ENCODE measurements at places on chromosomes 7 and 10.

- no peak for DNase-seq
Measured at GRCh38 chr7:74290553-74290950, 1.3 kb downstream of the CLIP2 start.

DNA sequence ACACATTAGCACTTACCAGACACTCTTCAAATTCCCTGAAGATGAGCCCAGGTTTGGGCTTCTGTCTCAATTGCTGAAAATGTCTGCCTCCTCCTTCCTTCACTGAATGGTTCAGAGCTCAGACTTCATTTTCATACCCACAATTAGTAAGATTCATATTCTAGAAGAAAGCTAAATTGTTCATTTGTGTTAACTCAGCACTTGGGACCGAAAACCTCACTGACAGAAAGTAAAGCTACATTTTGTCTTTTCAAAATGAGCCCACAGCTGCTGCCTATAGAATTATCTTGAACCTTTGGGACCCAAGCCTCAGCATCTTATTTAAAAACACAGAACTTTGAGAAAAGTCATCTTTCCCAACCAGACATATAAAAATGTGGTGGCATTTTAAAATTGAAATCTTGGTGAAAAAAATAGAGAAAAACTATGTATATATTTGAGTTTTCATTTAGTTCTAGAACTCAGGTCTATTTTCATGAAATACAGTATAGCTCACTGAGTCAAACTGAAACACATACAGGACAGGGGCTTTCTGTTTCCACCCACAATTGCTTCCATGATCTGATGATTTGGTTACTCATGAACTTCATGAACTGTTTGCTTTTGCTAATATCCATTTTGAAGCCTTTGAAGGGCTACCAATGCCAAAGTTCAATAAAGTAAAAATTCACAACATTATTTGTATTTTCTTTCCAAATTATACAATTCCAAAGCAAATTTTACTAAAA lies 119.1 kb upstream of the PFKP start:
- DNase-seq: no peak

DNA sequence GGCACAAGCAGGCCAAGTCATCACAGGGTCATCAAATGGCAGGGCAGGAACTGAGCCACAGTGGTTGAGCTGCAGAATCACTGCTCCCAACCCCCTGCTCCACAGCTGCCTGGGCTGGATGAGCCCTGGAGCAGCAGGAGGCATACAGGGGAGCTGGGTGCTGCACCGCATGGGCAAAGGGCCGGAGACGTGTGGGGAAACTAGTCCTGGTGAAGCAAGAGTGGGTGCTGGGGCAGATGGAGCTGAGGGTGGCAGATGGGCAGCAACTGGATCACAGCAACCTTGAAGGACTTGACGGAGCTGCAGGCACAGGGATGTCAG lies 16.0 kb upstream of the VOPP1 start:
- DNase-seq: no peak

DNA sequence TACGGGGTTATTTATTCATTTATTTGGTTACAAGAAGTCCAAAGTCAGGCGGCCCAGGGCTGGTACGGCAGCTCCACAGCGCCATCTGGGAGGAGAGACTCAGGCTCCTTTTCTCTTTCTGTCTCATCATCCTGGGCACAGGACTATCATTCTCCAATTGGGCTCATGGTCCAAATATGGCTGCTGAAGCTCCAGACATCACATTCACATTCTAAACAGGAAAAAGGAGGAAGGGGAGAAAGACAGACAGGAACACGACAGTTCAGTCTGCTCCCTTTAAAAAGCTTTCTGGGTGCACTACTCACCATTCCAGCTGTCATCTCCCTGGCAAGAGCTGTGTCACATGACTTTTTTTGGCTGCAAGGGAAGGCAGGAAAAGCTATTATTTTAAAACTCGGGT lies 74.4 kb upstream of the PDZD8 start:
- DNase-seq: no peak

DNA sequence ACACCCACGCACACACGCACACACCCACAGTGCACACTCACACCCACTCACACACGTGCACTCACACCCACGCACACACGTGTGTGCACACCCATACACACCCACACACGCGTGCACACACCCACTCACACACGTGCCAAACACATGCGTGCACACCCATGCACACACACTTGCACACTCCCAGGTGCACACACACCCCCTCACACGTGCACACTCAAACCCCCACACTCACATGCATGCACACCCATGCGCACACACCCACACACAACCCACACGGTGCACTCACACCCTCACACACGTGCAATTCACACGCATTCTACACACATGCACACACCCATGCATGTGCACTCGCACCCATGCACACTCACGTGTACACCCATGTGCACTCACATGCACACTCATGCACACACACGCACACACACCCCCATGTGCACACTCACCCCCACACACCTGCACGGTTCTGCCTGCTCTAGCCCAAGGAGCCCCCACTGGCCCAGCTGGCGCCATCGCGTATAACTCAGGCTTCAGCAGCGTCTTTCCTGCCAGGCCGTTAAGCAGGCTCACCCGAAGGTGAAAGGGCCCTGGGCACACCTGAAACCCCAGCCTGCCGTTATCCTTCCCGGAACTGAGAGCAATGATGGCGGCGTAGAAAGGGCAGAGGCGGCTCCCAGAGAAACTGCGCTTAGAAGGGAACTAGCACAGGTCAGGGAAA lies 63.9 kb upstream of the PDGFA start:
- DNase-seq: no peak

- no peak for DNase-seq
Measured at GRCh38 chr7:15168489-15168888, 265.9 kb upstream of the DGKB start.

DNA sequence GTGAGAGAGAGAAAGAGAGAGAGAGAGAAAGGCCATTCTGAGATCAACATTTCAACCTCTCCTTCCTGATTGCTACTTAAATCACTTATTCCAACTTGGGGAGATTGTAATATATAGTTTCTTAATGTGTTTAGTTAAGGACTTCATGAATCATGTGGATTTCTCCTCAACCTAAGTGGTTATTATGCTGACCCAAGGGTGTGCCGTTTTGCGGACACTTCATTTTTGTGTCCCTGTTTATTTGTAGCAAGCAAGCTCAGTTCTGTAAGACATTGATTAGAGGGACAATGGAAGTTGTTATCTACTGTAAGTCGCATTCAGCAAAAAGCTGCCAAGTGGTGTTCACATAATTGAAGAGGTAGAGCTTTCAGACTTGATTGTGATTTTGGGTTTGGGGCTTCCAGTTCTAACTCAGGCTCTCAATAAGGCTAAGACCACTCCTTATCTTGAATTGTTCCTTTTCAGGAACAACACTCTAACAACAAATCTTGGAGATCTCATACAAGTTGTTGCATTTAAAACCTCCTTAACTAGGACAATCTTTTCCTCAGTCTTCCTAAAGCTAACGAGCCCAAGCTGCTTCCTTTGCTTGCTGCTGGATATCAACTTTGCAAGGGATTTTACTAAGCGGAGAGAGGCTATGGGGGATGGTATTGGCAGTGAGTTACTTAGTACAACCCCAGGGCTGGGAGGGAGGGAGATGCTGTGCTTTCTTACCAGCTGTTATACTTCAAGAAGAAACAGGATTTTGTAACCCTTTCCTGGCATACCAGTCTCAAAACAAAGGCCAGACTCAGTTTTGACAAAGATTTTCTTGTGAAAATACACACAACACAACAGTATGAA lies 19.8 kb upstream of the COL1A2 start:
- no peak for DNase-seq

GRCh38 chr7:69800495-69800894 lies 202.2 kb downstream of the AUTS2 start:
- no peak for DNase-seq

- no peak for DNase-seq
Measured at GRCh38 chr7:45515346-45515745, 58.8 kb upstream of the ADCY1 start.
